ENCODE measurements at places on chromosomes 13 and 19.

GRCh38 chr19:31534231-31534630 is 185.0 kb upstream of the TSHZ3 start:
- no peak for DNase-seq

DNA sequence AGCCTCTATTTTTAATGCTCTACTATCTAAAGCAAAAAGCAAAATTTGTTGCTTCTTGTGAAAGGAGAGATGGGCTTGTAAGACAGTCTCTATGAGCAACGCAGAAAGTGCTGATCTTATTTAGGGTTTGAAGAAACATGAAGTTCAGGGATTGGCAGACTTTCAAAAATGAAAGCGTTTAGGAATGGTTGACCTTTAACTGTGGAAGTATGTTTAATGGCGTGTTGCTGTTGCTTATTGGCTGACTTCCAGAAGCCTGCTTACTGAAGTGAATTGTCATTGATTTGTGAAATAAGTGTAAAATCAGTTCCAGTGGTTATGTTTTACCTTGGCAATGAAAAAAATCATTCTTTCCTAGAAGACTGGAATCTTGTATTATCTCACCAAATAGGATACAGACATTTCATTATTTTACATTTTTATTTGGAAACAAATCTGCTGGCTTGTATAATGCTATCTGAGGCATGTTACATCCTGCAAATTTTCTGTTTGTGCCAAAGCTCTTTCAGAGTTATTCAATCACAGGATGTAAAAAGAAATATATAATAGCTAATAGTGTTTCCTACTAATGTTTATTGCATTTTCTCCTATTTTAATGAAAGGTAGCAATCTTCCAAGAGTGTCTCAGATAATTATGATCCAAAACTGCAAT is 221.3 kb upstream of the SLITRK6 start:
- no peak for DNase-seq

GRCh38 chr13:79427883-79428282 is 21.8 kb upstream of the RBM26 start:
- no peak for DNase-seq

GRCh38 chr13:34815526-34815925 is 126.5 kb upstream of the NBEA start:
- DNase-seq, result no peak

DNA sequence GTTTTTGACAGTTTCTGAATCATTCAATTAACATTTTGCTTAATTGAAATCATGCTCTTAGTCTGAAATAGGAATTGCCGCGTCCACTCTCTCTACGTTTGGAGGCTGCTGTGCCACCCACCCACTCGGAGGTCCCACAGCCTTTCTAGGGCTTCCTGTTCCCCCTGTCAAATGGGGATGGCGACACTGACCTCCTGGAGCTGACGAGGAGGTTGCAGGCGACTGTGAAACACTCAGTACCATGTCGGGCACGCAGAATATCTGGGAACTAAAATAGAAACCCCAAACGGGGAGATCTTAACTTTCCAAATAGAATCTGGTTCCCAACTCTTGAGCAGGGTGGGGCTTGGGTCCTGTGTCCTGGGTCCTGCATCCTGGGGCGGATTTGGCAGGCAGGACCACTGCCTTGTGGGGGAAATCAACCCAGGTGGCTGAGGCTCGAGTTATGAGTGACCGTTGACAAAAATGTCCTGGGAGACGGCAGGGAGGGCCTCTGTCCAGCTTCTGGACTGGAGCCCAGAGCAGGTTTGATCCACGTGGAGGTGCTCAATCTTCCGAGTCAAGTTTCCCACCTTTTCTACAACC is 124.6 kb downstream of the RAB20 start:
- DNase-seq, result no peak

GRCh38 chr19:24051516-24051915 is 35.5 kb upstream of the ZNF254 start:
- DNase-seq, result no peak

DNA sequence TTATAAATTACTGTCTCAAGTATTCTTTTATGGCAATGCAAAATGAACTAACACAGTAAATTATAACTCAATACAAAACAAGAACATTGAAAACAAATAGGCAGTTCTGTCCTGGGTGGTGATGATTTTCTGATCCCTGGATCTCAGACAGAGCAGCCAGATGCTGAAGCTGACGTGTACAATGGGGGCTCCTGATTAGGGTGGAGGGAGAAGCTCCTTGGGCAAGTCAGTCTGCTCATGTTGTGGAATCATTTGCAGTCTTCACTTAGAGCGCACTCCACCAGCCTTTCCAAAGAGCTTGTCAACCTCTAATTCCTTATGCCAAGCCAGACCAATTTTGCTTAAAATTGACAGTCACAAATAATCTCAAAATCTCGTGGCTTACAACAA is 21.6 kb downstream of the FXYD5 start:
- DNase-seq, result no peak

- DNase-seq, result no peak
These were observed 25.6 kb downstream of the MAST3 start for GRCh38 chr19:18122860-18123795.

- DNase-seq, result no peak
These were observed 58.8 kb downstream of the SLC10A2 start for GRCh38 chr13:103007427-103007762.

DNA sequence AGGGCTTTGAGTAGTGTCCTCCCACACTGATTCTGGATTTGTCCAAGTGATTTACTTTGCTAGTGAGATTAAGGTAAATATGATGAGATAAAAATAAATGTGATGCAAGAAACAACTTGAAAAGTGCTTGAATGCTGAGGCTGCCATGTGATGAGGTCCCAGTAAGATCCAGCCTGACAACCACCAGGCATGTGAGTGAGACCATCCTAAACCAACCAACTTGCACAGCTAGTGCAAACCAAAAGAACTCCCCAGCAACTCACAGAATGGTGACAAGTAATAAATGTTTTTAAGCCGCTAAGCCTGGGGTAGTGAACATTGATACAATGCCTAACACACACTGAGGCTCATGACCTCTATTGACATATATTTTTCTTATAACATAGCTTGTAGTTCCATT is 13.3 kb upstream of the RBM26 start:
- DNase-seq, result no peak

DNA sequence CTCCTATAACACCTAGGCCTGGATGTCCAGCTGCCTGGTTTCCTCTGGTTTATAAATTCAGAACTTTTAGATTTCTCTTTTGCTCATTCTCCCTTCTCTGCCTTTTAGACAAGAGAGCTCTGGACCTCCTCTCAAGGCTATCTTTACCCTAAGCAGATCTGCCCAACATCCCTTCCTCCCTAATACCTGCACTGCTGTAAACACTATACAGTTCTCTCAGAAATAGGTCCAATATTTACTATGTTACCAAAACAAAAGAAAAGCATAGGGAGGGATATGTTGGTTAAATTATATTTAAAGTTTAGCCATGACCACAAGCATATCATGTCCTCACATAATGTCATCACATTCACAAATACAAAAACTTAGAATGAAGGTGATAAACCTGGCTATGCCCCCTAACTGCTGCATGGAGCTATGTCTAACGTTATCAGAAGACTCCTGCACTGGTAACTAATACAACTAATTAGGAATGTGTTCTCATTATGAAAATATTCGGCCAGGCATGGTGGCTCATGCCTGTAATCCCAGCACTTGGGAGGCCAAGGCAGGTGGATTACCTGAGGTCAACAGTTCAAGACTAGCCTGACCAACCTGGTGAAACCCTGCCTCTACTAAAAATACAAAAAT is 18.0 kb downstream of the KPNA3 start:
- no peak for DNase-seq

DNA sequence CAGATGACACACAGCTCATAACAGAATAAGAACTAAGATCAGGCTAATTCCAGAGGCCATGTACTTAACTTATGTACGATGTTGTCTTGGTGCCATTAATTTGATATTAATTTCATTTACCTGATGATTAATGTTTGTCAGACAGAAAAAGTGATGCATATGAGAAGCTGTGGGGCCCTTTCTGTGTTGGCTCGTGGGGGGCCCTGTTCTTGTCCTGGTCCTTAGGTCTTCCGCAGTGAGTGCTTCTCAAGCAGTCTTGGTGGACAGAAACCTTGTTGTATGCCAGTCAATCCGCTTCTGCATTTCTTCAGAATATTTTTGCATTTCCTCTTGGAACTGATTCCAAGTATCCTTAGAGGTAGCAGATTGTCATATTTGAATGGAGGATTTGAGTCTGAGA is 20.2 kb downstream of the SAFB start:
- DNase-seq, result no peak

GRCh38 chr19:1569997-1570396 is 1.9 kb upstream of the MEX3D start:
- DNase-seq, result no peak

GRCh38 chr13:41458761-41459431 is 1.5 kb downstream of the RGCC start:
- no peak for DNase-seq

- DNase-seq, result no peak
These were observed 10.9 kb upstream of the S1PR4 start for GRCh38 chr19:3167533-3168272.

- no peak for DNase-seq
These were observed 1826.5 kb downstream of the SLITRK5 start for GRCh38 chr13:89497658-89498057.

- no peak for DNase-seq
These were observed 267.6 kb upstream of the SLITRK6 start for GRCh38 chr13:86066611-86067365.

- no peak for DNase-seq
These were observed 1.1 kb downstream of the PIP5K1C start for GRCh38 chr19:3698974-3699740.

DNA sequence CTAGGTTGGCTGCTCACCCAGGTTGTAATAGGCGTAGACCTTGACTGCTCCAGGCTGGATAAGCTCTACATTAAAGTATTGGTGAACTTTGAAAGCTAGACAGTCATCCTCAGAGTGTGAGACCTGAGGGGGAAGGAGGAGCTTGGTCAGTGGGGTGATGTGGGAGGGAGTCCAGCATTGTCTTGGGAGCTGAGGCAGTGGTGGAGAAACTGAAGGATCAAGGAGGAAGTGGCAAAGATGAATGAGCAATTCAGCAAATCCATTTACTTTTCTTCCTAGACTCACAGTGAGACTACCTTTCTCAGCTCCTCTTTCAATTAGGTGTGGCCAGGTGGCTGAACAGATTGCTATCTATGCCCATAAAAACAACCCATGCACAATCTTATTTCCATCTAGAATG is 10.2 kb upstream of the TNFSF14 start:
- no peak for DNase-seq

DNA sequence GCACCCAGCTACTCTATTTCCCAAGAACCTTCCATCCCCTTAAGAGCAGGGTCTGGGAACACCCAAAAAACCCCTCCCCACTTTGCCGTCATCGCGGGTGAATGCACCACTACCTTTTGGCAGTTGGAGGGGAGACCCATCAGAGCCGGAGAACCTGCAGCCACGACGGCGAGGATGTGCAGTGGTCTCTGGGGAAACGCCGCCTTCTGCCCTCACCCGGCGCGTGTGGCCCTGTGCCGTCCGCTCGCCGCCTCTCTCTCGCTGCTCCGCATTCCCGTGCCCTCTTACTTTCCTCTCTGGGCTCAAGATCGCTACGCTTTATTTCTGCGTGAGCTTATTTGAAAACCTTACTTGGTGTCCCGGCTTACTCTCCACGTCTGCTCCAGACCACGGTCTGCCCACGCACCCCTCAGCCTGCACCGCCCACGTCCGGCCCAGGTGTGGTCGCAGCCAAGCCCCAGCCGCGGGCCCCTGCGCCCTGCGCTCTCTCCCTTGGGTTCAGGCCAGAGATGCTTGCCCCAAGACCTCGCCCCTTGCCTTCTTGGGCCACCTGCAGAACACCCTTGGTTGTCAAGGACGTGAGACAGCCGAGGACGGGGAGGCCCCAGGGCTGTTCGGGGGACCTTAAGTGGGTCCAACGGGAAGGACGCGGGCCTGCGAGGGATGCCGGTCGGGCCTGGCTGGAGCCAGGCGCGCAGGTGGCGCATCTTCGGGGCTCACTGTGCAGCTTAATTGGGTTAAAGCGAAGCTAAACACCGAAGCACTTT is 2.0 kb upstream of the MAB21L1 start:
- no peak for DNase-seq

- DNase-seq, result no peak
These were observed 961.2 kb upstream of the SPRY2 start for GRCh38 chr13:81302125-81302524.

GRCh38 chr13:109788372-109789111 is 2.2 kb upstream of the IRS2 start:
- DNase-seq, result no peak

GRCh38 chr13:34408640-34409039 is 533.4 kb upstream of the NBEA start:
- no peak for DNase-seq

DNA sequence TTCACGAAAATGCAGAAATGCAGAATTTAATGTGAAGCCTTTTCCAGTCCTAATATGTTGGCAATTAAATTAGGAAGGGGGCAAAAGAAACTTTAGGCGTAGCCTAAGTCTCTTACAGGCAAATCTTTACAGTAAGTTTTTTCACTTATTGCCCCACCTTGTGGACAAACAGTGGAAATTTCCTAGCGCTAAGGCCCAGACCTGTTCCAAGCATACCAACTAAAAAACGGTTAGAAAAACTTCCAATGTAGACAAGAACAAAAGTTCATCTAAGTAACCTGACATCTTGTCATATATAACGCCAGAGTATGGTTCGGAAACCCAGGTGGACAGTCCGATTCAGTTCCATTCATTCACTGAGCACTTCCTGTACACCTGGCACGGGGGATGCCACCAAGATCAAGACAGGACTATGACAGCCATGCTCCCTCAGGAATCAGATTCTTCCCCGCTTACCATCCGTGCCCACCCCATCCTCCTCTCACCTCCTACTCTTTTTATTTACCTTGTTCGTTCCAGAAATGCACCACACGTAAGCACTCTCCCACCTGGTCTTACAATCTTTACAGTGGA is 4.9 kb downstream of the ZAR1L start:
- no peak for DNase-seq

DNA sequence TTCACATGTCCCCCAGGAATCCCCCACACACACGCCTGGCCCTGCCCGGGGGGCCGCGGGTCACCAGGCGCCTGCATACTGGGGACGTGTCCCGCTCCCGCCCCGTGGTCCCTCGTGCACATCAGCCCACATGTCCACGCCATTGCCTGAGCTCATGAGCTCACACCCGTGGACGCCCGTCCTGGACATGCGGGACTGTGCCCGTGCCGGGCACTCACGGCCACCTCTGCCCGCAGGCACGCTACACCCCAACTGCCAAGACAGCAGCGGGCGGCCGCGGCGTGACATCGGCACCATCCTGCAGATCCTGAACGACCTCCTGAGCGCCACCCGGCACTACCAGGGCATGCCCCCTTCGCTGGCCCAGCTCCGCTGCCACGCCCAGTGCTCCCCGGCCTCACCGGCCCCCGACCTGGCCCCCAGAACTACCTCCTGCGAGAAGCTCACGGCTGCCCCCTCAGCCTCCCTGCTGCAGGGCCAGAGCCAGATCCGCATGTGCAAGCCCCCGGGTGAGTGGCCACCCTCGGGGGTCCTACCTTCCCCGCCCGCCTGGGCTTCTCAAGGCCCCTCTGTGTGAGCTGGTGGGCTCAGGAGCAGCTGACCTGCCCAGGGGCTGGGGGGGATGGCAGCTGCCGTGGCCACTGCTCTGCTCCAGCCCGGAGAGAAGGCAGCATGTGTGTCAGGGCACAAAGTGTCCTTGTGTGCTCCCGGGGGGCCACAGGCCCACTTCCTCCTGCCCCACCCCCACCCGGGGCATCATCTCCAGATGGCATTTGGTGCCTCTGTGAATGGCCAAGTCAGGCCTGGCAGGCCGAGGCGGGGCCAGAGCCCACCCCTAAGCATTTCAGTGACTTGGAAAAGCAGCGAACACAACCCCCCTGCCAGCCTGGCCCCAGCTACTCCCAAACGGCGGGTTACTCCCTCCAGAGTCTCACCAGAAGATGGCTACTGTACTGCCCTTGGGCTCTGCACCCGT is 7.1 kb downstream of the MIDN start:
- DNase-seq, result no peak

All from NCI-H187 (cell line).